ENCODE measurements at places on chromosomes 2 and 18.

GRCh38 chr2:38945911-38946310, 56.2 kb downstream of the ARHGEF33 start:
- no peak for DNase-seq

DNA sequence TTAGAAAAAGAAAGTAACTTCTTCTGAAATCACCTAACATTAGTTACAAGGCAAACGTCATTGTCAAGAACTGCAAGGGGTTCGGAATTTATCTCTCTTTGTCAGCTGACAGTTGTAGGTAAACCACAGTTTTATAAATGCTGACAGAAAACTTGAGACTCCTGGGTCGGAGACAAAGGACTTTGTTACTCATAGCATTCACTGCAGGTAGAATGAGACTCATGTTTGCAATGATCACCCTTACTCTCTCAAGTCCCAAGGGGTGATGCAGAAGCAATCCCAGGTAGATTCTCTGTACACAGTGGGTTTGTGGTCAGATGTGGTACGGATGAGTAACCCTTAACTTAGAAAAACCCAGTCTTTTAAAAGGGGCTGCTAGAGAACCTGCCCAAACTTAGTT, 757.8 kb downstream of the TRIB2 start:
- DNase-seq = no peak

DNA sequence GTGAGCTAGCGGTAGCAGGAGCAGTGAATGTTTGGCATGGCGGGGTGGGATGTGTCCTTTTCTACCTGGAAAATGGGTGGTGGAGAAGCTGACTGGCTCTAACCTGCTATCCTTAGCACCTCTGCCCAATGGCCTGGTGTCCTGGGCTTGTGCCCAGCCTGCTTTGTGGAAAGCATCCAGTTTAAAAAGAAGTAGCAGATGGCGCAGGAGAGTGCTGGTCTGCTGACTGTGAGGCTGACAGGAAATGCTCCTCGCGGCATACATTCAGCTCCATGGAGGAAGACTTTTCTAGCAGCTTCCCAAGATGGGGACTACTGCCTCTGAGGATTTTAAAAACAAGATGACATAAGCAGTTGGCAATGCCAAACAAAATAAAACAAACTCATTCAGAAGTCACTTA, 56.2 kb upstream of the LYPD6B start:
- DNase-seq = no peak

- DNase-seq = no peak
Measured at GRCh38 chr2:241560883-241561474, 2.4 kb downstream of the BOK start.

- DNase-seq = no peak
Measured at GRCh38 chr2:174024524-174025270, 59.5 kb upstream of the SP3 start.

All from stimulated activated CD4-positive, alpha-beta T cell treated with anti-CD3 and anti-CD28 coated beads, Interleukin-4, amount 100 ng/mL, for 48 hours (primary cell).